ENCODE measurements at places on chromosomes 5 and 9.
A peak's percentile ranks its signal among the peaks of the same experiment; 100 is the strongest.

- no peak for DNase-seq
Observed at GRCh38 chr9:134992755-134993124, 75.0 kb upstream of the FCN1 start.

DNA sequence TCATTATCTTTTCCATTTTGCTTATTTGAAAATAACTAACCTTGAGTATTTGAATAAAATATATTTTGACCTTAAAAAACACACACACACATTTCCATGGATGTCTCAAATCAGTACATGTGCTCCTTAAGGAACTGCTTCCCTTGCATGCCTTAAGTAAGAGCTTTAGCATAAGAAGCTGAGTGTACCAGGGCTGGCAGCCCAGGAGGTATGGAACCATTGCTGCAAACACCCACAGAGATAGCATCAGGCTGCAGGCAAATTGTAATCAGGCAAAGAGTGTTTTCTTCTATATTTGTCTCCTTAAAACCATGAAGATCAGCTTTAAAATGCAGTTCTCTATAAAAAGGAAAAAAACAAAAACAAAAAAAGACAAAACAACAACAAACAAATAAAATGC, 160.6 kb downstream of the PLK2 start:
- DNase-seq: no peak

DNA sequence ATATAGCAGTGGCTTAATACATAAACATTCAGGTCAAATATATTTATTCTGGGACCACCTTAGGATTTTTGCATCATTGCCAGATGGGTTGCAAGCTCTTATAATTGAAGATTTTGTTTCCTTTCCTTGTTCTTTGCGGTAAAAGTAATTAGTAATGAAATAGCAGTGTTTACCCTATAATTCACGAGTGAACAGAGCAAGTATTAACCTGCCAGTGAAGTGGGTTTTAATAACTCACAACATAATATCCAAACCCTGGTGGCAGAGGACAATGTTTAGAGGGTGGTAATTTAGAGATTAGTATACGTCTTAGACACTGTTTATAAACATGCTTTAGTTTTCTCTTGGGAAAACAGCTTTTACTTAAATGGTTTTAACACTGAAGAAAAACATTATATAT, 11.8 kb downstream of the ARL14EPL start:
- DNase-seq: no peak

GRCh38 chr5:33244441-33245150, 196.2 kb upstream of the TARS1 start:
- DNase-seq: no peak

- no peak for DNase-seq
Observed at GRCh38 chr9:89658401-89658800, 53.6 kb downstream of the GADD45G start.

GRCh38 chr5:120544043-120544442, 79.9 kb downstream of the PRR16 start:
- DNase-seq: no peak

- no peak for DNase-seq
Observed at GRCh38 chr9:95045751-95046150, 271.8 kb downstream of the FANCC start.

- DNase-seq: no peak
Observed at GRCh38 chr5:56026863-56027300, 32.1 kb upstream of the IL6ST start.

- no peak for DNase-seq
Observed at GRCh38 chr5:107875833-107876232, 205.1 kb upstream of the EFNA5 start.

GRCh38 chr5:96537386-96537785, 104.3 kb upstream of the PCSK1 start:
- DNase-seq: no peak

- no peak for DNase-seq
Observed at GRCh38 chr9:33166231-33167083, 679 bp downstream of the B4GALT1 start.

DNA sequence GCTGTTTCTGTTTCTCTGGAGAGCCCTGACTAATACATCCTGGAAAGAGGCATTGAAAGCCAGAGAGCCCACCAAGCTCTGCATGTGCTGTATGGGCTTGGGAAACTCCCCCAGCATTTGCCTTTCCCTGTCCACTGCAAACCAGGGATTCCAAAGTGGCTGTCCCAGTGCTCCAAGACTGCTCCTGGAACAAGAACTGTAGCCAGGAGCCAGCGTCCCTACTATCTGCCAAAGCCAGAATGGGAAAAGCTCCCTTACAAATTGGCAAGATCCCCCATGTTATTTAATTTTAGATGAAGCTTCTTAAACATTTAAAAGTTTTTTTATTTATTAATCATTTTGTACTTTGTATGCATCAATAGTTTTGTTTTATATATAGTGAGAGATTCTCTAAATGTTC, 263.2 kb downstream of the GABRB2 start:
- DNase-seq: no peak

DNA sequence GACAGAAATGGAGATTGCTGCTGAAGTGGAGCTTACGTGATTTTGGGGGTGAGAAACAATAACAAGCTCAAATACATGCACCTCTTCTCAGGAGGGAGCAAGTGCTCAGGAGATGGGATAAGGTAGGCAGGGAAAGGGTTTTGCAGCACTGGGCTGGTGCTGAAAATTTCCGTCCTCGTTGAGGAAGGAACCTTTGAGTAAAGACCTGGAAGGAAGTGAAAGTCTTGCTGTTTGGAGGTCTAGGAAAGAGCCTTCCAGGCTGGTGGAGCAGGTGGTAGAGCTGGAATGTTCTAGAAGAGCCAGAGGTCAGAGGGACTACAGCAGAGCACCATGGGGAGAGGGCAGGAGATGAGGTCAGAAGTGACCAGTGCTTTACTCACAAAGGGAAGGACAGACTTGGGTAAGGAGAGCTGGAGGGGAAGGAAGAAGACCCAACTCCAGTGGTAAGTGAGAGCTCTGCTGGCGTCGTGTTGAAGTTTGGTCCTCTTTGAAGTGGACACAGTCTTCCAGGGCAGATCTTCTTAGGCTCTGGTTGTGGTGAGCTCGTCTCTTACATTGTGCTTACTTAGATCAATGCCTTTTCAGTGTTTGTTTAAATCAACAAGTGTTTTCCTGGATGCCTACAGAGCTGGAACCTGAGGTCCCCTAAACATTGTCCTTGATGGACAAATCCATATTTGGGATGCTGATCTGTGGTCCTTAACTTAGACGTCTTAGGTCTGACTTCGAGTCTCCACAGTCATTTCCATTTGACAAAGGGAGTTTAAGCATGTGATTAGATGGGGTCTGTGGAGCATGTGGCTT, 21.0 kb downstream of the ANKRD33B start:
- no peak for DNase-seq

- DNase-seq: peak; percentile 60
Observed at GRCh38 chr5:134555890-134556311, 30.4 kb downstream of the JADE2 start.

GRCh38 chr9:113192455-113192854, 28.6 kb downstream of the FKBP15 start:
- no peak for DNase-seq

- peak; percentile 74 for DNase-seq
Observed at GRCh38 chr5:42854795-42855194, 43.1 kb upstream of the SELENOP start.

- no peak for DNase-seq
Observed at GRCh38 chr5:160835818-160836528, 16.0 kb downstream of the ATP10B start.

DNA sequence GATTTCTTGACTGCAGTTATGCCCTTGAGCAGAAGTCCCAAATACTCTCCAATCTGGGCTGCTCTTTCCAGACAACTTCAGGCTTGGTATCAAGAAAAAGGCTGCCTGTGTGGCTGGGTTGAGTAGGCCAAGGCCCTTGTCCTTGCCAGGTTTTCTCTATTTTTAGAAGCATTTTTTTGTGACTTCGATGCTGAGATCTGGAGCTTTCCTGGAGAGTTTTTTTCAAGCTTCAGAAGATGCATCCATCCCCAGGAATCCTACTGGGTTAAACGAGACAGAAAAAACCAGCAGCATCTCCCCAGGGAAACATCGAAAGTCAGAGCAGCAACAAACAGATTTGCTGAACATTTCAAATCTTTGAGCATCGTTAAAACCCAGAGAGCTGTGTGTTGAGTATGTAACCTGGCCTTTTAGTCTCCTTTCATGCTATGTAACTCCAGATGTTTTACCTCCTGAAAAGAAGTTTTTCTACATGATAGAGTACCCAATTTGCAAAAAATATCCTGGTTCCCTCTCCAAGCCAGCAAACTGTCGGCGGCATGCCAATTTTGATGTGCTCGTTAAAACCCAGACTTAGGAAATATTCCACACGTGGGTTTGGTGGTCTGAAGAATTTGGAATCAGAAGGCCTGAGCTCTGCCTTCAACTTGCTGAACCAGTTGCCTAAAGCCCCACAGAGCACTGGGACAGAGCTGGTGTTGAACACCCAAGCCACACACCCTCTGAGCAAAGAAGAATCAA, 98.1 kb upstream of the ALDH1B1 start:
- DNase-seq: no peak

- DNase-seq: no peak
Observed at GRCh38 chr5:107219993-107220392, 450.7 kb downstream of the EFNA5 start.

GRCh38 chr9:7180247-7180646, 422.5 kb downstream of the KDM4C start:
- DNase-seq: no peak

- no peak for DNase-seq
Observed at GRCh38 chr5:17860660-17861315, 226.5 kb downstream of the TAF11L14 start.

- no peak for DNase-seq
Observed at GRCh38 chr5:1565737-1566734, 42.3 kb upstream of the LPCAT1 start.

DNA sequence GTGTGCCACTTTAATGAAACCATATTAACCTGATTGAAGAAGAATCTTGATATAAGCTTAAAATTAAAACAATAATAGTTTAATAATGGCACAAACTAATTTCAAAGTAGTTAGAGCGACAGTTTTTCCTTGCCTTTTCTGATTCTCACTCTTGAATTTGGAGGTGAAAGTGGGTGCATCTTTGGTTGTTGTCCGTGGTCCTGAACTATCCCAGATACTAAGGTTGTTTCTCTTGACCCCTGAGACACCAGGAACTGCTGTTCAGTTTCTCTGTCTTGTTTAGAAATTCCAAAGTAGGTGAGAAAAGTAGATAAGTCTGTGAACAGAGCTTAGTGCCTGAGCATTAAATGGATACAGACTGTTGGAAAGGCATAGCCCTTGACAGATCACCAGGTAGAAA, 274.7 kb downstream of the FBXL7 start:
- DNase-seq: no peak

- DNase-seq: no peak
Observed at GRCh38 chr9:70232476-70232875, 26.3 kb upstream of the SMC5 start.

DNA sequence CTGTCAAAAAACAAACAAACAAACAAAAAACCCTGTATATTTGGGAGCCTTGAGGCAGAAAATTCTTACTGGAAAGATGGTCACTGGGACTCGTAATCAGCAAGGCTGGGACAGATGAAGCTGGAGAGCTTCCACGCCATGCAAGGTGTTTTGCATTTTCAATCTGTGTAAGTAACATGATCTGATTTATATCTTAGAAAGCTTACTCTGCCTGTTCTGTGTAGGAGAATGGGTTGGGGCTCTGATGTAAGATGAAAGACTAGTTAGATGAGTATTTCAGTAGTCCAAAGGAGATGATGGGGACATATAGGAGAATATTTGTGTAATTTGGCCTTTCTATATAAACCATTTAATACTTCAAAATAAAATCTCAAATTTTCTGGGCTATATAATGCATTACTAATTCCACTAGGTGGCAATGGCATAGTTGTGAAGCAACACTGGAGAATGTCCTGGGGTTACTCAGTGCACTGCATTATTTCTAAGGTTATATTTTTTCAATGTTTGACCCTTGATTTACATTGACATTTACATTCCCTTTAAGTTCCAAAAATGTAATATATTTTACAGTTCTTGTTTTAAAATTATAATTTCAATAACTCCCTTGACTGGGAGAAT, 21.9 kb upstream of the FSD1L start:
- no peak for DNase-seq

DNA sequence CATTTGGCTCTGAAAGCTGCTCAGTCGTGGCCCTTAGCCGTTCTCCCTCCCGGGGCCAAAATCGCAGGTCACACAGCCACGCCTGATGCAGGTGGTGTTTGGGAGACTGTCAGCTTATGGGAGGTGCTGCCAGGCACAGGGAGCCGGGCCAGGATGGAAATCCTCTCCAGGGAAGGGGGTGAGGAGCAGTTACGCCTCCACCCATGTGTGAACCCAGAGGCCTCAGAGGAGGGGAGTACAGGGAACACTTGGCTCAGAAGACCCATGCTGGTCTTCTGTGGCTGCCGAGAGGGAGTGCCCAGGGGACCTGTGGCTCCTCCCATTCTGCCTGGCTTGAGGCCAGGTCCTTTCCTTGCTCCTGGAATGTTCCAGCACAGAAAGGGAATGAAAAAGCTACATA, 3.6 kb upstream of the OLFM1 start:
- DNase-seq: no peak

GRCh38 chr5:58543723-58544122, 39.2 kb upstream of the RAB3C start:
- no peak for DNase-seq

GRCh38 chr9:95286151-95286550, 31.4 kb downstream of the FANCC start:
- no peak for DNase-seq

DNA sequence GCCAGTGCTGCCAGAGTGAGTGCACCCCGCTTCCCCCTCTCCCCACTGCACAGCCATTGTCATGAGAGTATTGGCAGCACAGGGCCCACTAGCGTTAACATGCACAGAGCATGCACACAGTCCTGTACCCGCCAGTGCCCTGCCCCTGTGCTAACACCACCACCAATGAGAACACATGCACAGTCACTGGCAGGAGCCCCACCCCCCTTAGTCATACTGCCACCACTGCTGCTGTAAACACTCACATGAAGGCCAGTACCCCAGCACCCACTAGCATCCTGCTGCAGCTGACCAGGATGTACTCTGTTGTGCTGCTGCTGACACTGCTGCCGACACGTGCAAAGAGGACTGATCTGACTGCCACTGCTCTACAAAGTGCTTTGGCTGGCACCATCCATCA, 19.5 kb upstream of the RANBP6 start:
- no peak for DNase-seq

- no peak for DNase-seq
Observed at GRCh38 chr5:80260461-80260860, 4.6 kb upstream of the SERINC5 start.

All from Caco-2 (cell line).